Inflammatory macrophage treated with lipopolysaccharide for 4 hours (primary cell): ENCODE measurements at places on chromosomes 1 and 21.

GRCh38 chr1:162632698-162633080, 425 bp downstream of the DDR2 start:
- no peak for DNase-seq

- no peak for DNase-seq
These were observed 117.6 kb downstream of the MRPL39 start for GRCh38 chr21:25489673-25490072.

GRCh38 chr1:3638676-3639075, 11.2 kb downstream of the WRAP73 start:
- no peak for DNase-seq

GRCh38 chr1:183353597-183353996, 64.6 kb downstream of the NMNAT2 start:
- DNase-seq = no peak

DNA sequence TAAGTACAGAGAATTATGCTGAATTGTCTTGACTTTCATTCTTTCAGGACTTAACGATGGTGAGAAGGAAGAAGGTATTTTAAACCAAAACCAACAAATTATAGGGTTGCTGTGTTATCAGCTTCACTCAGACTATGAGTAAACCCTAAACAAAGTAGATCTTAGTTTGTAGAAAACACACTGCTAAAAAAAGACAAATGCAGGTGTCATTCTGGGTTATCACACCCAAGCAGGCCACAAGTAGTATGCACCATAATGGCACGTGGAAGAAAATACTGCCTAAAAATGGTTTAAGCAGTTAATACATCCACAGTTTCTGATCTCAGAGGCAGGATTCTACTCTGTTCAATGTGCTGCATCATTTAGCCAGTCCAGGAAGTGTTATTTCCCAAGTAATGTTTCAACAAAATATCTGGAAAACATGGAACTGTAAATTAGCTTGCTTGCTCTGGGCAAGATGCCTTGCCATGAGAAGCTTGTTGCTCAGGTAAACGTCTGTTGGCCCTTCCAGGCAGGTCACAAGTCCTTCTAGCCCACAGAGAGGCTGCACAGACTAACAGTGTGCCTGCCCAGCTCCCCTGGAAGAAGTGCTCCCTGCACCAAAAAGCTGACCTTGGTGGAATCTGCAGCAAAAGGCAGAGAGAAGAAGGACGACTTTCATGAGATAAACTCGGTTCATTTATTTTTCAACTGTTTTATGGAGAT, 4.1 kb downstream of the DIPK1A start:
- DNase-seq = no peak

- DNase-seq = no peak
These were observed 220.4 kb upstream of the CAMK1G start for GRCh38 chr1:209363112-209363511.

- DNase-seq = no peak
These were observed 169.4 kb downstream of the ASTN1 start for GRCh38 chr1:176994931-176995596.

- no peak for DNase-seq
These were observed 357.9 kb upstream of the USP24 start for GRCh38 chr1:55572878-55573734.

- DNase-seq = peak; percentile 81
These were observed 9.0 kb downstream of the DYNLT5 start for GRCh38 chr1:66761221-66761620.

DNA sequence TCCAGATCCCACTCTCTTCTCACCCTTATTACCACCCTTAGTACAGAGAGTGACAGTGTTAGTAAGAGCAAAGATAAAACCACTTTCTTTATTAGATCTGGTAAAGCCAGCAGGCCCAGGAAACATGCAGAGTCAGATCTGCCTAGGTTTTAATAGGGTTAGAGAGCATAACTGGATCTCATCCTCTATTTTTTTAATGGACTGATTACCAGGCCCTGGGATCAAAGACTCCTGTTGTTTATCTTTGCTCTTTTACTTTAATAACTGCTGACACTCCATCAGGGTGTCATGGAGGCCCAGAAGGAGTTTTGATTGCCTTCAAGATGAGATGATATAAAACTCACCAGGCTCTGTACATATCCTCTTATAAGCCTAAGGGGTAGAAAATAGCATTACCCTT, 45.3 kb upstream of the RGS5 start:
- no peak for DNase-seq

GRCh38 chr1:45299981-45300668, 26.6 kb upstream of the HPDL start:
- DNase-seq = peak; percentile 65
